ENCODE measurements at places on chromosomes 1 and 21.

GRCh38 chr1:199308349-199308846 lies 669.6 kb downstream of the PTPRC start:
- peak; percentile 10 for DNase-seq

DNA sequence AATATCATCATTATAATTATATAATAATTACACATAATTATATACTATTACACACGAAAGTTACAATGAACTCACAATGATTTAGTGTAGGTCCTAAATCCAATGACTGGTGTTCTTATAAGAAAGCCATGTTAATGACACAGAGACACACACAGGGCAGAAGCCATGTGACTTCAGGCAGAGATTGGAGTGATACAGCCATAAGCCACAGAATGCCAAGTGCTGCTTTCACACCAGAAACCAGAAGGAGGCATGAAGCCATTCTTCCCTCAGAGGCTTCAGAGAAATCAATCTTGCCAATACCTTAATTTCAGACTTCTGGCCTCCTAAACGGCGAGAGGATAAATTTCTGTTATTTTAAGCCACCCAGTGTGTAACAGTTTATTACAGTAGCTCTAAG lies 147.4 kb upstream of the KRTAP19-8 start:
- no peak for DNase-seq

DNA sequence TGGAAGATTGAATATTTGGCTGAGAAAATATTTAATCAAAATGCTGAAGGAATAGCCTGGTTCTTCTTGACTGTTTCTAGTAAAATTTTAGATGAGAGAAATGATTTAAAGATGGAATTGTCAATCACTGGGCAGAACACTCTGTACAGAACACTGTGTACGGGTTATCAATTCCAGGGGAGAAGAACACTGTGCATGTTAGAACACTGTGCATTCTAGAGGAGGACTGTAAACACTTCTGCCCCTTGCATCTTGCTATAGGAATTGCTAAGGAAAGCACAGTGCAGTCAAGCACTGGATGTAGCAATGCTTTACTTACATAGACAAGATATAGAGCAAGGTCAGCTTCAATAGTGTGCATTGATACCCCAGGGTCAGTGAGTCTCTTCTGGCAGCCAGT lies 98.7 kb downstream of the RWDD3 start:
- DNase-seq = no peak

DNA sequence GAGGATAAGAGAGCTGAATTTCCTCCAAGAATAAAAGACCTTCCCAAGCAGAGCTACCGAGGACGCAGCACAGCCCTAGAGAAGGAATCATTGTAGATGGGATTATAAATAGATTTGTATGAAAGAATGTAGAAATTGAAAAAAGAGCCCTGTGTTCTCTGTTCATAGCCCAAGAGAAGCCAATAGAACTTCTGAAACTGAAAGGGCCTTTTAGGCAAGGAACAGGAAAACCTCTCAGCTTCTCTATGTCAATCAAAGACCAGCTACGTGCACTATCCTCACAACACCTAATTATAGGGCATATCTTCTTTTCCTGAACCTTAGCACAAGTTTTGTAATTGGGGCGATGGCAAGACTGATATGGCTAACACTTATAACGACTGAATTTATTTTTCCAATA lies 192.4 kb upstream of the RNPC3 start:
- DNase-seq = no peak

GRCh38 chr1:203990118-203990517 lies 82.8 kb upstream of the SOX13 start:
- no peak for DNase-seq

DNA sequence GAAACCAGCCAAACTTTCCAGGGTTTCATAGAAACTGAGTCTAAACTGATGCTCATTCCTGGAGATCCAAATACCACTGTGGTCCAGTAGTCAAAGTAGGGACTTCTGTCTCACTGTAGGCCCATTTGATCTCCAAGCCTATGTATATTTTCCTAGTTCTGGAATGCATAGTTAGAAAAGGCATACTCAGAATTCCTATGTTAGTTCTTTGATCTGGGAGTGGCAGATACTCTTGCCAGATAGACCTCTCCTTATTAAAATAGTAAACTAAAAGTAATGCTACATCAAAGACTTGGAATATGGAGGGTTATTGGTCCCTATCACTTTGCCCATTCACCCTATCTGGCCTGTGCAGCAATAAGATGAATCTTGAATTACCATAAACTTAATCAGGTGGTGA lies 10.4 kb upstream of the SGIP1 start:
- DNase-seq = no peak

DNA sequence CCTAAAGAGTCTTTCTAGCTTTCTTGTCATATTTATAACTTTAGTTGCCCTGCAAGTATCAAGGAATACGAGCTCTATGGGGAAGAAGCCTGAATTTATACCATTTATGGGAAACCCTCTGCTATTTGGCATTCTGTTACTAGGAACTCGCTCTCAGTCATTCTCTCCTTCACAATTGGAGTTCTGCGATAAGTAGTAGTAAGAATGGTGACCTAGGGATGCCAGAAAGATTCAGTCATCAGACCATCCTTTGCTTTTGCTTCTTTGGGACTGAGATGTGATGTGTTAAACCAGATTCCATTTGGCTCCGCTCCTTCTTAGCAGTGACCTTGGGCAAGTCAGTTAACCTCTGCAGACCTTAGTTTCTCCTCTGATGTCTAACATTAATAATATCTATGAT lies 256.5 kb downstream of the FGGY start:
- DNase-seq = no peak

DNA sequence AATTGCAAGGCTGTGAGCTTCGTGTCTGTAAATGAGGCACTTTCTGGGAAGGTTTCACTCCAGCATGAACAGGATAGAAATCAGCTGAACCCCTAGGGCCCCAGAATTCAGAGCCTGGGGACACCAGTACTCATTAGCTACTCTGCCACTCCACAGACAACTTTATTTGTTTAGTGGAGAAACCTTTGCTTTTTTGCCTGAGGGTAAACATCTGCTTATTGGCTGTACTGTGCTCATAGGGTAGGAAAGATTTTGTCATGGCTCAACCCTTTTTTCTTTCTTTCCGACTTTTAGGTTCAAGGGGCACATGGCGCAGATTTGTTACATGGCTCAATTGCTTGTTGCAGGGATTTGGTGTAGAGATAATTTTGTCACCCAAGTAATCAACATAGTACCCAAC lies 138.4 kb upstream of the BACE2 start:
- no peak for DNase-seq

GRCh38 chr1:9320520-9321479 lies 28.1 kb downstream of the SPSB1 start:
- no peak for DNase-seq

DNA sequence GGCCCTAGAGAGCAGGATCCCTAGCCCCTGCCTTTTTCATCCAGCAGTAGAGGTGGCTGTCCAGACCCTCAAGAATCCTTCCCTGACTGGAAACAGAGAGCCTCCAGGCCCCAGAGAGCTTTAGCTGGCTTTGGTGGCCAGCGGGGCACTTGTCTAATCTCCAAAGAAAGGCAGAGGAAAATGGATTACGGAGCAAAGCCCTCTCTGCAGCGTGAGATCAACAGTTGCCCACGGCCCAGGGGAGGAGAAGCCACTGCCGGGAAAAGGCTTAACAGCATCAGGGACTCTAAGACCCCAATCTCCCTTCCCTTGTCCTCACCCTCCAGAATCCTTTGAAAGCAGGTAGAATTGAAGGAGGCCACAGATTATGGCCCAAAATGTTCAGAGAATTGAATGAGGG lies 35.8 kb upstream of the GRIK3 start:
- DNase-seq = no peak

GRCh38 chr1:71307451-71307850 lies 226.6 kb upstream of the ZRANB2 start:
- DNase-seq = no peak

DNA sequence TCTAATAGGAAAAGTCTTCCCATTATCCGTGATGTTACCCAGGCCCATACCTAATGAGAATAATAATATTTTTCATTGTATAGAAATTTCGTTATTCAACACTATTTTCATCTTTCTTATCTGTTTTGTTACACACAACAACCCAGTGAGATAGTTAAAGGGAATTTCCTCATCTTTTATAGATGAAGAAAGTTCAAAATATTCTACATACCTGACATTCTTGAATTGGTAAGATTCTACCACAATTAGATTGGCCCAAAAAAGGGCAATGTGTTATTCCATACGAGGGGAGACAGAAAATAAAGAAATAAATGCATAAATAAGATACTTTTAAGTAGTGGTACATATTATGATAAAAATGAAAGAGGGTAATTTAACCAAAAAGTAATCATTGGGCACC lies 405.5 kb upstream of the ADAMTS5 start:
- DNase-seq = no peak

- DNase-seq = no peak
Measured at GRCh38 chr21:35971824-35972223, 88.5 kb downstream of the SETD4 start.

- DNase-seq = no peak
Measured at GRCh38 chr1:19416921-19417470, 68.3 kb downstream of the CAPZB start.

- DNase-seq = no peak
Measured at GRCh38 chr21:44800103-44800502, 1.5 kb downstream of the UBE2G2 start.

DNA sequence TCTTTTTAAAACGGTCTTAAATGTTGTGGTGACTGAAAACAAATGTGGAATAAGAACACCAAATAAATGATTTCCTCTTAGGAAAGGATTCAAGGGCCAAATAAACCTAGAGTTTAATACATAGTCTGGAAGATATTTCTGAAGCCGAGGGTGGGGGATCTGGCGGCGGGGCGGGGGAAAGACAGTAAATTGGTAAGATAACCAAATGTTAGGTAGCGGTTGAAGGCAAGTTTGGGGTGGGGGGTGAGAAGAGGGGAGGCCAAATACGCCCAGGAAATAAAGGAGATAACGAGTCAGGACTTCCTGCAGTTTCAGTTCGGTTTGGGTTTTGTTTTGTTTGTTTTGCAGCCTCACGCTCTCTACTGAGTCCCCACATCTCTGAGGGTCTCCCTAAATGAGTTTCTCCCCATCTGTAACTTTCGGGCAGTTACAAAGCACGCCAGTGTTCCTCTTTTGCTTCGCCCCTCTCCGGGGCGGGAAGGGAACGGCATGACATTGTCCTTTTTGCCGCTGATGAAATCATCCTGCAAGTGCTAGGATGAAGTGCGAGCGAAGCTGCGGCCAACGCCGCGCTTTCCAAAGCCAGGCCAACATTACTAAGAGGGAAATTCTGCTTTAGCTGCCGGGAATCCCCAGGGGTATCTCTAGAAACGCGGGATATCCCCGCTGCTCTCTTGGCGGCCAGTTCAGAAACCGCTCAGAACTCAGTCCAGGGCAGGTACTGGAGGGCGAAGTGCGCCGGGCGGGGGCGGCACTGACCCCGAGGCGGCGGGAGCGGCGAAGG lies 844 bp downstream of the NIBAN1 start:
- peak; percentile 77 for DNase-seq

DNA sequence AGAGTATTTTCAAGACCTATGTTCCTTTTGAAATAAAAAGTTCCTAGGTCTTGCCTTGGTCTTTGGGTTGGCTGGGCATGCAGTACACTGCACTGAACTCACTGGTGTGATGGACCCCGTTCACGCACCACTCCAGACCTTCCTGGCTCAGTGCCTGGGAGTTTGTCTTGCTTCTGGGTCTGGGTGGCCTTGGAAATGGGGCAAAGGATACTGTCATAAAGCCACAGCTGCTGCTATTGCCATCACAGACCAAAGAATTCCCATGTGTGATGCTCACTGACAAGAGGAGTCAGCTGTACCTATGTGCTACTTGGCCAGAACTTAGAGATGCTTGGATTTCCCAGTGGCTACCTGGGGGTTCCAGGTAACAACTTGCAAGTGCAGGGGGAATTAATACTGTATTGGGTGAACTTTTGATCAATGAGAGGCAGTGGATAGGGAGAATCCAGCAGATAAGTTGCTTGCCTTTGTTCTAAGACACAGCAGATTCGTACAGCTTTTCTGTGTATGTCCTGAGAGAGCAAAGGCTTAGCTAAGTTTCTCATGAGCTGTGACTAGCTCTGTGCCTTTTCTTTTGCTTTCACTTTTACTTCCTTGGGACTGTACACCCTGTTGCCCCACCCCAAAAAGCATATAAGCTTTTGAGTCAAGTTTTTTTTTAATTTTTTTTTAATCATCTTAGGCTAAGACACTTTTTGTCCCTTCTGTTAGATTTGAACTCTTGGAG lies 115.3 kb downstream of the RUNX1 start:
- peak; percentile 36 for DNase-seq

DNA sequence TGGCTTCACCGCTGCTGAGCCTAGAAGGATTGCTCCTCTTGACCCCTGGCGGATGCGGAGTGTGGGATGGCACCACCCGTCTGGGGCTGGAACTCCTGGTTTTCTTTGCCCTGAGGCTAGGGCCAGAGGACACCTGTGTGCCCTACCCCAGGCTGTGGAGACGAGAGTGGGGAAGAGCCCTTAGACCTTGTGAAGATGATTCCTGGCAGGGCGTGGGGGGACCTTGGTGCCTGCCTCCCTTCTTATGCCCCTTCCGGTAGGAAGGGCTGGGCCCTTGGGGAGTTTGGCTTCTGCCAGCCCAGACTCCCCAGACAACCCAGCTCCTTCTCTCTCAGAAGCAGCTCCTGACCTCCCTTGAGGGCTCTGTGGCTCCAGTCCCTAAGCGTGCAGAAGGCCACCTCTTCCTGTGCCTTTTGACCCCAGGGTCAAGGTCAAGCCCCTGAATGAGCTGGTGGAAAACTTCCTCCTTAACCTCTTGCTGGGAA lies 891 bp downstream of the RPS6KA1 start:
- DNase-seq = peak; percentile 38

GRCh38 chr21:21612466-21612865 lies 614.3 kb downstream of the NCAM2 start:
- DNase-seq = no peak

GRCh38 chr21:39885119-39885848 lies 18.0 kb downstream of the PCP4 start:
- no peak for DNase-seq

DNA sequence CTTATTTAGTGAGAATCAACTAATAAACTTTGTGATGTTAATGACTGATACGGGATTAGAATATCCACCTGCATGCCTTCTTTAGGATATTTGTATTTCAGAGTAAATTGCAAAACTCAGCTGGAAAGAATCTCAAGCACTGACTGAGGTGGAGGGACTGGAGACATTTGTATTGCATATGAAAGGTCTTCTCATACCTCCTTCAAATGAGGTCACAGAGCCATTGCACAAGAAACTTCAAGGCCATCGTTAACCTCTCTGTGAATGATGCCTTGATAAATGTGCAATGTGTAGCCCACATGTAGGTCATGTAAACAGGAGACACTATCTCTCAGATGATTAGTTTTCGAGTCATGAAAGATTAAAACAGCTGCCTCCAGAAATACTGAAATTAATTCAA lies 531.7 kb upstream of the PLXNA2 start:
- DNase-seq = no peak

- DNase-seq = peak; percentile 20
Measured at GRCh38 chr1:87464022-87464490, 135.4 kb downstream of the LMO4 start.

DNA sequence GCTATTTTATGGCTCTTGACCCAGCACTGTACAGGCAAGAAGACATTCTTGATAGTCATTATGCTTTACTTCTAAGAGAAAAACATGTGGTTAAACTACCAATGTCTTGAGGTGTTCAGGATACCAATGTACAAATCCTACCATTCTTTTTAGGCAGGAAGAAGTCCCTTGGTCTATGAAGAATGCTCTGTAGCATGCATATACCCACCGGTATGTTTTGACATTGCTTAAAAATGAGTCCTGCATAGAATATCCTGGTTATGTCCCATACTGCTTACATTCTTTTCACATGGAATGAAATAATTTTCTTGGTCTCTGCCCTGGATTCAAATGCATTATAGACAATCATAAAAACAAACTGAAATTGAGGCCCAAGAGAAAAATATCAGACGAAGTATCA lies 4.8 kb downstream of the KRTAP27-1 start:
- no peak for DNase-seq
